Activated CD8-positive, alpha-beta memory T cell treated with anti-CD3 and anti-CD28 coated beads for 1 hour (primary cell): ENCODE measurements at places on chromosomes 7 and 10.

GRCh38 chr7:2008936-2009540 lies 223.7 kb downstream of the MAD1L1 start:
- no peak for DNase-seq

GRCh38 chr7:106273009-106273668 lies 11.6 kb downstream of the NAMPT start:
- no peak for DNase-seq

- DNase-seq, result peak; percentile 6
Observed at GRCh38 chr7:55641273-55641691, 69.0 kb upstream of the VOPP1 start.

DNA sequence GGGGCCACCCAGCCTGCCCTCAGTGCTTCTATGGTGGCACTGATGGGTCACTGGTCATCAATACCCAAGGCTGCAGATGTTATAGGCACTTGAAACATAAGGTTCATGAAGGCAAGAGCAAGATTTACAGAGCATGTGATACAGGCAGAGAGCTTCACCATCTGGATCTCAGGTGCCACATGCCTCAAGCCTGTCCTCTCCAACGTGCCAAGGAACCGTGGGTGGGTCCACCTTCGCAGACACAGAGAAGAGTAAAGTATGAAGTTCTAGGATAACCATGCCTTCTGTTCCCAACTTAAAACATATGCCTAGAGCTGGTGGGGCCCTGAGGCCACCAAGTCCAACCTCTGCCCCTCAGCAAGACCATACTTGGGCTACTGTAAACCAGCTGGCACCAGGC lies 26.7 kb upstream of the CDH23 start:
- no peak for DNase-seq

GRCh38 chr7:159025161-159025779 lies 119.4 kb downstream of the VIPR2 start:
- DNase-seq, result no peak
